ENCODE measurements at places on chromosomes 2 and 18.
A peak's percentile ranks its signal among the peaks of the same experiment; 100 is the strongest.

DNA sequence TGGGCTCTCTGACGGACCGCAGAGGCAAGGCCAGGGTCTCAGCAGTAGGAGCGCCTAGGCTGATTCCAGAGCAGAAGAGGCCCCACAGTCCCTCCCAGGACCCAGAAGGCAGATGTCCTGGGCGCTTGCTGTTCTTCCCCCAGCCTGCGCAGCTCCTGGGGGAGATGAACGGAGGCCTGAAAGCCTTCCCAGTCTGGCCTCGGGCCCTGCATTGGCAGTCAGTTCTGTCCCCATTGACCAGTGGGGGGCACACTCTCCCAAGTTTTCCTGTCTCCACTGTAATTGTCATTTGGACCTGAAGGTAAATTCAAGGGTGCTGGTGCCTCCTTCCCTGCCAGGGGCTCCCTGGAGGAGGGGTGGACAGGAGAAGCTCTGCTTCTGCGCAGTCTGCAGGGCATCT, 345.7 kb downstream of the CYP26B1 start:
- peak; percentile 12 for DNase-seq

GRCh38 chr2:98381494-98381893, 35.2 kb downstream of the CNGA3 start:
- DNase-seq: no peak

- no peak for DNase-seq
These were observed 5.6 kb downstream of the WNT10A start for GRCh38 chr2:218885981-218886947.

- no peak for DNase-seq
These were observed 679.2 kb downstream of the CNTNAP5 start for GRCh38 chr2:124704071-124704925.

- DNase-seq: no peak
These were observed 559 bp downstream of the MYL12A start for GRCh38 chr18:3248062-3248657.

GRCh38 chr2:42523341-42523740, 29.6 kb upstream of the KCNG3 start:
- DNase-seq: no peak

DNA sequence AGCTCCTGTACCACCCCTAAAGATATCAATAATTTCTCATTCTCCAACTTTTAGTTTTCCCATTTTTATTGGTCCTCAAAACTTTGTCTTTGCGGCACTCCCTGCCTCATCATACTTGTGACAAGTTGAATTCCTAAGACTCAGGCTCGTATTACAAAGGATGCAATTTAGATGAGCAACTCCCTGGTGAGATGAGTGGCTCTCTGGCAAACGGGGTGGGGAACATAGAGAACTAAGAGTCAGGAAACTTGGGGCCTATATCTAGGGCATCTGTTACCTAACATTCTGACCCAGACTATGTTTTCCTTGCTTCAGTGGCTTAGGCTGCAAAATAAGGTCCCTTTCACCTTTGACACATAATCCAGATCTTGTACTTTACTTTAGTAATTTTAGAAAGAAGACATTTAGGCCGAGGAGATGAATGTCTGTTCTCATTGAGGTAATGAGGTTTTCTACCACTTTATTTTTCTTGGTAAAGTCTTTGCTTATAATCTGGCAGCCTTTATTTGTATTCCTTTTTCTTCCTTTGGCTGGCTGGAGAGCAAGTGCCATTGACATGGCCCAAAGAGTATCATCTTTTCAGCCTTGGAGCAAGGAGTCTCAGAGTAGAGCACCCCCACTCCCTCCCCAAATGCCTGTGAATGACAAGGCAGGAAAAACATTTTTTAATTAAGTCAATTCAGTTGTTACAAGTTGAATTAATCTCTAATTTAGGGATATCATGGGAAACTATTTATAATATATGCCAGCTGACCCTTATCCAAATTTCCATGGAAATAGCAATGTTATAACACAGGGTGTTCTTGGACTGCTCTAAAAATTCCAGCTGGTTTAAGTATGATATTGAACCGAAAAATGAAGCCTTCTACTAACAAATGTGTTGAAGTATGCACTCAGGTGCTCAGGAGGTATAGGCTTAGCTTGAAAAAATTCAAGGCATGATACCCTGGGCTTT, 15.2 kb downstream of the TSPYL6 start:
- DNase-seq: no peak

- no peak for DNase-seq
These were observed 596 bp downstream of the MREG start for GRCh38 chr2:216012830-216013079.
